ENCODE measurements at places on chromosomes 7 and 10.

DNA sequence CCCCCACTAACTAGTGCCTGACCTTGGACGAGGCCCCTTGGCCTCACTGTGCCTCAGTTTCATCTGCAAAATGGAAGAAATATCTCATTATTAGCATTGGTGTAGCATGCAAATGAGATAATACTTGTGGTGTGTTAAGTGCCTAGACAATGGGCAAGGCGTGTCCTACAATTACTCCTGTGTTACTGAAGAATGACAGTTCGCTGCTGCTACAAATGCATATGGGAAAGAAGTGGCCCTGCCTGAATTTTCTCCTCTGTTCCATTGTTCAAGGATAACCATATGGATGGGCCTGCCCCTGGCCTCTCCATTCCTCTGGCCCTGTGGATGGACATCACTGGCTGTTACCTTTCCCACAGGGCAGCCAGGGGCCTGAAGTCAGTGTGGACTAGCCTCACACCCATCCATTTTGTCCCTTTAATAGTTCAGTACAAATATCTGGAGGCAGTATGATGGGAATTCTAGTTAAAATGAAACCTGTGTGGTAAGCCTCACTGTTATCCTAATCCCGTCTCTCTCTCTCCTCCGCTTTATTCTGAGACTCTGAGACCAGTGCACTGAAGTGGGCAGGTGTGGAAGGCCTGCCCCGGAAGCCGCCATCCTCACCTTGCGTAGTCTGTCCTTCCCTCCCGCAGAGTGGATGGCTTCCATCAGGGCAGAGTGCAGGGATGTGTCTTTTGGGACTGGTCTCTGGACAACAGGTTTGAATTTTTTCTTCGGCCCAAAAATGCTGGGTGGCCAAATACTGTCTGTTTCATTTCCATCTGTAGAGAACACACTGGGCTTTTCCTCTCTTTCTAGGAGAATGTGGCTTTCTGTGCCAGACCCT lies 244.6 kb upstream of the GRB10 start:
- DNase-seq: no peak

- DNase-seq: no peak
These were observed 21.3 kb downstream of the VWA2 start for GRCh38 chr10:114260366-114260765.

GRCh38 chr7:2192831-2193534 lies 39.8 kb downstream of the MAD1L1 start:
- no peak for DNase-seq

DNA sequence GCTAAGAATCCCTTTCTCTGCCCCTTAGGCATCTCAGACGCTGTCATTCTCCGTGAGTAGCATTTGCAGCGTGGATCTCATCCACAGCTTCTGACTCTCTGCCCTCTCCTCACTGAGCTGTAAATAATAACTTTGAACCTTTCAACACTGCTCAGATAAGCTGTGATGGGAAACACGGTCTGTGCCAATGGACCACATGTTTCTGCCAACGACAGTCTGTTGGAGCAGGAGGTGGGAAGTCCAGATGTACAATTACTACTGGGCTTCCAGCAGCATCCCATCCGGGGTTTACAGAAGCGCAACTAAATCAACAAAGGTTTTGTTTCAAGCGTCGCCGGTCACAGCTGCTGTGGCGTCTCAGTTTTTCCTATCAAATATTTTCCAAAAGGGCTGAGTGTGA lies 1110.6 kb downstream of the TYW1 start:
- DNase-seq: no peak

DNA sequence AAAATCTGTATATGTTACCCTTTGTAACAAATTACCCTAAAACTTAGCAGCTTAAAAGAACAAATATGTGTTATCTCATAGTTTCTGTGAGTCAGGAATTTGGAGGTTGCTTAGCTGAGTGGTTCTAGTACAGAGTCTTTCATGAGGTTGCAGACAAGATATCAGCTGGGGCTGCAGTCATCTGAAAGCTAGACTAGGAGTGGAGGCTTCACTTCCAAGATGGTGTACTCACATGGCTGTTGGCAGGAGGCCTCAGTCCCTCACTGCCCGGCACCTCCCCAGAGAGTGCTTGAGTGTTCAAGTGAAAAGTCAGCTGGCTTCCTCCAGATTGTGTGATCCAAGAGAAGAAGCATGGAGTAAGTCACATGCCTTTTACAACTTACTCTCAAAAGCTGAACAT lies 16.9 kb upstream of the GGCT start:
- DNase-seq: no peak

DNA sequence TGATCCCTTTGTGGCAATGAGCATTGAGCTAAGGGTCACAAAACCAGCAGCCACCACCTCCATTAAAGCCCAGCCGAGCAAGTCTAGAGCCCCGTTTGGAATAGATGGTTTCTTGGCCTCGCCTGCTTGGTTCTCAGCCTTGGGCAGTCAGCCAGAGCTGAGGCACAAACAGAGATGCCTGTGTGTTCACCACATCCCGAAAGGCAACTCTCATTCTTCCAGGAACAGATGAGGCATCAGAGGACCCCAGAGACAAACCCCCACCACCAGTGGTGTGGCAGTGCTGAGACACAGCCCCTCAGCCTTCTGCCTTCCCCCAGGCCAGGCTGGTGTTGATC lies 203.3 kb upstream of the ZMIZ1 start:
- no peak for DNase-seq

GRCh38 chr10:119688033-119688508 lies 36.9 kb downstream of the BAG3 start:
- DNase-seq: no peak

All from activated CD4-positive, alpha-beta T cell treated with anti-CD3 and anti-CD28 coated beads, Interleukin-2, amount 50 U/mL, for 48 hours (primary cell).